ENCODE measurements at places on chromosomes 7 and 10.

DNA sequence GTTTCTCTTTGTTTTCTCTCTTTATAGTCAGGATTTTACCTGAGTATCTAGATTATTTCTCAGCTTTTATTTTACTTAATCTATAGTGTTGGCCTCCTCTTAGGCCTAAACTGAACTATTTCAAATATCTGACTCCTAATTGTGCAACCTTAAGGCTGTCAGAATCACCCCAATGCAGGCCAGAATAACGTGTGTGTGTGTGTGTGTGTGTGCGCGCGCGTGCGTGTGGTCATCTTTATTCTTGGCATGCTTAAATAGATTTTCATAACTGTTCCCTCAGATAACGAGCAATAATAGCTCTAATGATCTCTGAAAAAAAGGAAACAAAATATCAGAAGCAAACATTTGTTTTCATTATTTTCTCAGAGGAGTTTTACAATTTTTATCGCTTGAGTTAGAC lies 92.4 kb downstream of the PCDH15 start:
- DNase-seq, result no peak

DNA sequence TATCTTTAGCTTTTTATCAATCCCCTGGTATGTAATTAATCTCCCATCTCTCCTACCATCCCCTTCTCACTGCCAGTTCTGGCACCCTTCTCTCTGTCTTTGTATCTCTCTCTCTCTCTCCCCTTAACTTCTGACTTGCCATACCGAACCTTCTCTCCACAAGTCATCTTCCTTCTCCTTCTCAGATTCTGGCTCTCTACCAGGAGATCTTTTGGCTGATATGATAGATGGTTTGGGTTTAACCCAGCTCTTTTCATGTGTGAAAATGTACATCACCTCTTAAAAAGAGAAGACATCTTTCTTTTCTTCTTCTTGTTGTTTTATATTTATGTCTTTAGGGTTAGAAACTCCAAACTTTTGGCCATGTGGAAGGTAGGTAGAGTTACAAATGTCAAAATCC lies 196.7 kb downstream of the HGF start:
- DNase-seq, result no peak

GRCh38 chr7:73932364-73932763 lies 71.4 kb downstream of the TMEM270 start:
- DNase-seq, result no peak

- DNase-seq, result peak; percentile 43
Measured at GRCh38 chr10:100654782-100655325, 90.5 kb upstream of the PAX2 start.

Measured in activated naive CD4-positive, alpha-beta T cell treated with anti-CD3 and anti-CD28 coated beads, Interleukin-2, amount 10 ng/mL, durations not matched to agents 7 days and 5 days (primary cell).